Immature natural killer cell (primary cell): ENCODE measurements at places on chromosomes 1 and 21.

DNA sequence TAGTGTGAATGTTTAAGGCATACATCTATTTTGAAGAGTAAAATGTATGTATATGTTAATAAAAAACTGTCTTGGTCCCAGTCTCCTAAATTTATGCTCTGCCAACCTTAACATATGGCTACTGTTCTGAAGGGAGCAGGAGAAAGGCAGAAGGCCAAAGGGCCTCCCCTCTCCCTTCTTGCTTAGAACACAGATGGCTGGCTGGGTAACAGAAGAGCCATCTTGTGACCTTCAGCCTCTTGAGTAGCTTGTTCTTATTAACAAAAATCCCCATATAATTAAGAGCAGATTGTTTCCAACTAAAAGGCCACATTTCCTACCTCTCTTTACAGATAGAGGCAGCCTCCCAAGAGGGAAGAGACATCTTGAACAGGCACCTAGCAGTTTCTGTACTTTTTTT is 36.1 kb downstream of the EPB41 start:
- no peak for DNase-seq

DNA sequence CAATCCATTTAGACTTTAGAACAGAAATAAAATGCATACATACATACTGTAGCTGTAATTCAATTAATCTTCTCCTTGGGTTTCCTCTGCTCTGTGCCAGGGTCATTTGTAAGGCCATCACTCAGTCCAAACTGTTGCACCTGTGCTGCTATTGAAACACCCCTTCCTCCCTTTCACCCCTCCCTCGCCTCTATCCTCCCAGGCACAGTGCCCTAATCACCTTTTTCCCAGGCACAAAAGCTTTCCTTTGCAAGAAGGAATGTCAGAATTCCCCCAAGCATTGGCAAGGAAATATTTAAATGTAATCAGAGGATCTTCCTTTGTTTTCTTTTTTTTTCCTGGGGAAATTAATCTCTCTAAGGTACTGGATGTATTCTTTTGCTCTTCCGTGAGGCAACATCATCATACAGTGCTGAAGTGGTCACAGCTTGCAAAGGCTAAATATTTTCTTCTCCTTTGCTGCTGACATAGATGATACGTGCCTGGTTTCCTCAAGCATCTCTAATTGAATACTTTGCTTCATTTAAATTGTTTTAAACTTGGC is 339.3 kb upstream of the NR5A2 start:
- DNase-seq, result no peak

- no peak for DNase-seq
Measured at GRCh38 chr21:44737706-44738354, 26.5 kb upstream of the TSPEAR start.

GRCh38 chr1:226351709-226352108 is 42.7 kb upstream of the LIN9 start:
- no peak for DNase-seq

DNA sequence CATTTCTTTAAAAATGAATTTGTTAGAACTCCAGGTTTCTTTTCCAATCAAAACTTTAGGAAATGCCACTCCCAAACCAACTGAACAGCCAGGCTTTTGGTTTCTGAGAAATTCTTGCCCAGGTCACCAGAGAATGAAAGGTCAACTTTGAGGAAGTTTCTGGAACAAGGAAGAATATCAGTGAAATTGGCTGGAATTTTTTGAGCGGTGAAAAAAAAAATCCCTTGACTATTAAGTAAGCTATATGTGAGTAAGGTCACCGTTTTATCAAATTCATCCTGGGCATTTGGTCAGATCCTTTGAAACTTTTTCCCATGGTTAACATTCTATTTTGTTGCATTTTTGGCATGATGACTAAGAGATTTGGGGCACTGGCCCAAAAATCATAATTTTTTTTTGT is 469.3 kb downstream of the LTN1 start:
- DNase-seq, result no peak

GRCh38 chr1:205440476-205441317 is 15.1 kb downstream of the BLACAT1 start:
- peak; percentile 61 for DNase-seq

- peak; percentile 58 for DNase-seq
Measured at GRCh38 chr1:160522622-160523345, at the start of gene SLAMF6. Gene SLAMF6 (minus strand): TSS chr1:160523255. CDS start chr1:160523192, 63 bp downstream.

- DNase-seq, result no peak
Measured at GRCh38 chr1:117676615-117677130, 70.8 kb downstream of the TENT5C start.

DNA sequence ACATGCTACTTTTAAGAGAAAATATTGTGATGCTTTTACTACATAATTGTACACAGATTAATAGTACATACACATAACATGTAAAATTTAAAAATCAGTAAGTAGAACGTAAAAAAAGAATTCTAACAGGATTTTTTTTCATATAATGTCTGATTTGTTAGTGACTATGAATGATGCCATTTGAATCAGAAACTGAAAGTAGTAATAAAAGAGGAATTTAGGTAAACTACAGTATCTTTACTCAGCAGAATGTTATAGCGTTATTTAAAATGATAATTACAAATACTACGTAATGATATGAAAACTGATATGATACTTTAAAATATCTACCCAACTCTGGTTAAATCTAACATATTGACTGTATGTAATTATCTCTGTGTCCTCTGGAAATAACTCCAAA is 116.1 kb downstream of the DENND1B start:
- DNase-seq, result peak; percentile 10

DNA sequence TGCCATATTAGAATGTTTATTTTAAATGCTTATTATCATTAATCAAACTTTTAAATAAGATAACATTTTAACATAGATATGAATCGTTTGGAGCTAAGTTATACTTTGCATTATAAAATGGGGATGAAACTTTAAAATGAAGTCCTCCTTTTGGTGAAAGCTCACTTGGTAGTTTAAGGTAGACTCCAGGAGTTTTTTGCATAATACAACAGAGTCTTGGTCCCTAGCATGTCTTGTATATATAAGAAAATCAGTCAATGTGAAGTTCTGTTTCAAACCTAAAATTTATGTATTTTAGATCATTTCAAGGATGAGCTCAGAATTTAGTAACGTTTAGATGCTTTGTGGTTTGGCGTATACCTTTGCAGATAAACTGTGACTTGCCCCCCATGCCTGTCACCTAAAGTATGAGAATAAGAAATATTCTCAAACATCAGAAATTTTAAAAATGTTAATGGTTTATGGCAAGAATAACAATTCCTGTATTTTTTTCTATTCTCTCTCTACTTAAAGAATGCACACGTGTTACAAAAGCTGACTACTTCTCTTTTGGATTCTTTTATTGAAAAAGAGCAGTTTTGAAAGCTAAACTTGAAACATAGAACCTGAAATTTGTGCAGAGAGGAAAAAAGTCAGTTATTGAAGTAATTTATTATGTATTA is 3.8 kb downstream of the NFIA start:
- no peak for DNase-seq

GRCh38 chr1:98881901-98882300 is 122.8 kb downstream of the PLPPR5 start:
- no peak for DNase-seq

- no peak for DNase-seq
Measured at GRCh38 chr1:218686258-218686657, 341.1 kb downstream of the TGFB2 start.

DNA sequence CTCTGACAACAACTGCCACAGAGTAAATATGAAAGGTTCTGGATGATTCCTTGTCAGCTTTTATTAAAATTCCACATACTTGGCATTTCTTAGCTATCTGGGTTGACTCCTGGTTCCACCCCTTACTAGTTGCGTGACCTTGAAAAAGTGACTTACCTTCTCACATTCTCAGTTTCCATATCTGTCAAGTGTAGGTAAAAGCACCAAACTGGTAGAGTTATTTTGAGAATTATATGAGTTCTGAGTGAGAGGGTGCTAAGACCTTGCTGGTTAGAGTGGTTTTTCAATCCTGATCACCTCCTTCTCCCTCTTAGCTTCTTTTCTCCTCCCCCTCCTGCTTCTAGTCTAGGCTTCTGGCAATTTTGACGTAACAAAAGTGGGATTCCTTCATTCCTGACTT is 83.4 kb upstream of the ABCD3 start:
- DNase-seq, result no peak

GRCh38 chr1:36253161-36253862 is 29.1 kb downstream of the THRAP3 start:
- no peak for DNase-seq

GRCh38 chr1:1305300-1306069 is 2.2 kb downstream of the ACAP3 start:
- DNase-seq, result no peak

- no peak for DNase-seq
Measured at GRCh38 chr1:30731806-30732276, 8.5 kb upstream of the MATN1 start.

DNA sequence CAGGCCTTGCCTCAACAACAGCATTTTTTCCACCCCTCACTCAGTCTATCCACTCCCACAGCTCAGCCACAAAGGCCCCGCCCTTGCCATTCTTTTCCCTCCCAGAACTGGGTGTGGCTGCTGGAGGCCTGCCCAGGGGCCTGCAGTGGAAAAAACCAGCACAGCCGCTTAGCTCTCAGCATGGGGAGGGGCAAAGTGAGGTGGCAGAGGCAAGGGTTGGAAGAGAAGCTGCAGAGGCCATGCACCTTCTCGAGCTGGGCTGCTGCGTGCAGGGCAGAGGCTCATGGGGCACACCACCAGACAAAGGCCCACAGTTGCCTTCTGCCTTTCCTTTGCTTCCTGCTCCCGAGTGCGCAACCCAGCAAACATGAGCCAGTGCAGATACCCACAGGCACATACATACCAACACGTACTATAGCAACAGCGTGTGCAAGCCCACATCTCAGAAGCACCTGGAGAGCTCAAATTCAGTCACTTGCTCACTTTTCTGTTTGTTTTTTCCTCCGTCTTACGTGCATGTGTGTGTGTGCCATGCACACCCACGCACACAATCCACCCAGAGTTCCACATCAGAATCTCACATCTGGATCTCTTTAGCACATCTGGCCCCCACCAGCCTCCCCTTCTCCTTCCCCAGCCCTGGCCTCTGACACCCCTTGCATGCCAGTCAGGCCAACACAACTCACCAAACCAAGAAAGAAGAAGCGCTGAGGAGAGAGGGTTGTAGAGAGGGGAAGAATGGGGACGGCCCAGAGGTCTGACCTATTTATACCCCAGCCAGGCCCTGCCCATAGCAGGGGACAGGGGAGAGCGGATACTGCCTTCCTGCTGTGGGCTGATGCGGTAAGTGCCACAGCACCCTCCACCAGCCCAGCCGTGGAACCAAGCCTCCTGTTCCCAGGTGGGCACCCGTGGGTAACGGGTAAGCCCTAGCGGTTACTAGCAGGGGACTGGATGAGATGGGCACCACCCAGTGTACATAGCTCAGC is at the start of gene S100A4:
Gene S100A4 (minus strand): TSS at position 740 of the 989 bp plus-strand sequence. CDS start 1,012 bp downstream, outside the sequence.
- peak; percentile 83 for DNase-seq

- DNase-seq, result no peak
Measured at GRCh38 chr1:36087233-36088123, 1.2 kb upstream of the ADPRS start.

GRCh38 chr1:247402120-247402675 is 13.8 kb upstream of the NLRP3 start:
- no peak for DNase-seq

GRCh38 chr1:115373305-115373704 is 35.3 kb upstream of the NGF start:
- DNase-seq, result no peak

DNA sequence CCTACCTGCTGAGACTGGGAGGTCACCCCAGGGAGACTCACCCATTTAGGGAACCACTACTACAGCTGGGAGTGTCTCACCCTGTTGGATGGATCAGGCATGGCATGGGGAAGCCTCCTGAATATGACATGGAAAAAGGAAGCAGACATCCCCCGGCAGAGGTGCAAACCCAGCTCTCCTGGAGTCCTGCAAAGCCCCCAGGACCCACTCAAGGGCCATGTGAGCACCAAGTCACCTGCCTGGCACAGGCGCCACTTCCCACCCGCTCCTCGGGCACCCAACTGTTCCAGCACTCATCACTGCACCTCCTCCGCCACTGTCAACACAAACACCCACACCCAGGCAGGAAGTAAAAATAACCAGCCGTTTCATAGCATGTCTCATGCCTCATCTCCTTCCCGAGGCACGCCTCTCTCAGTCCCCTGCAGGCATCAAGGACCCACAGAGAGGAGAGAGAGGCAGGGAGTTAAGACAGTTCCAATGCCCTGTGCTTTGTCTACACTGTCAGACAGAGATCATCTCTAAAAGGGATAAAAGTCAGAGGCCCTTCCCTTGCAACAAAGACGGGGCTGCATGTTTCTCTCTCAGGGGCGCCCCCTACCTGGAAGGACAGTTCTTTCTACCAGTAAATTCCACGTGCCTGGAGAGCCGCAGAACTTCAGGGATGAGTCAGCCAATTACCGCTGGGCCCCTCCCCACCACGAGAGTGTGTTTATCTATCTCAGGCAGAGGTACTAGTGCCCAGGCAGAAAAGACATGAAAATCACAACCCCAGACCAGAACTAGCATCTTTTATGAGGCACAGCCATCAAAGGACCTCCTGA is 150.1 kb upstream of the SOD1 start:
- no peak for DNase-seq

- DNase-seq, result no peak
Measured at GRCh38 chr1:111190931-111191451, 9.5 kb downstream of the DENND2D start.
